ENCODE measurements at places on chromosomes 4 and X. TPM values are rescaled to one million over a fixed set of nuclear protein-coding genes. Genes with fewer than 3 reads are reported as not detected.

DNA sequence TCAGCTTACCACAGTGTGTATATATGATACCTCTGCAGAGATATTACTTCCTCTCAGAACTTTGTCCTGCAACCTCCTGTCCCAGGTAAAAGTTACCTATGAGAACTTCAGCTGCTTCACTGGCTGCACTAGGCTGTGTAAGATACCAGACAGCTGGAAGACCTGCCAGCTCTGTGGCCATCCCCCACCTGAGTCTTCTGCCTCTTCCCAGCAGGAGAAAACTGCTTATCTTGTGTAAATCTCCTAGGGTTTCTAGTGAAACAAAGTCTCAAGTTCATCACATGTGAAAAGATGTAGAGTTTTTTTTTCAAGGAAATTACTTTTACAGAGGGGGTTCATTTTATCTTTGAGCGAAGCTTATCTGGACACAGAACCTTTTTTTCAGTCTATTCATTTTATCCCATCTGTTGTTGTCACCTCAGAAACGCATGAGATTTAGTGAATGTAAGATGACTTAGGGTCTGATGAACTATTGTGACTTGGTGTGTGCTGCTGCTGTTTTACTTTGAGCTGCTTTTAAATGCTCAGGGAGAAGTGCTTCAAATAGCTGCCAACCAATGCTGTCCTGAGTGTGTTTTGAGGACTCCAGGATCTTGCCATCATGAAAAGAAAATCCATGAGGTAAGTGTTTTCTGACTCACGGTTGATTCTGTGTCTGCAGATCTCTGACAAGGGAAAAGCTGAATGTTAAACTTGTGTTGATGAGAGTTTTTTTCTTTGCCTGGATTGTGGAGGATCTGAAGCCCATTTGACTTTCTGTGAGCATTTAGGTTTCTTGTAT, 187.8 kb downstream of the FRAS1 start:
- H3K4me3 ChIP-seq, result no peak overlapping the region
- no peak for DNase-seq
- no peaks in the 10 kb centered on the region for H3K36me3 ChIP-seq
- no peak overlapping the region for H3K27ac ChIP-seq

DNA sequence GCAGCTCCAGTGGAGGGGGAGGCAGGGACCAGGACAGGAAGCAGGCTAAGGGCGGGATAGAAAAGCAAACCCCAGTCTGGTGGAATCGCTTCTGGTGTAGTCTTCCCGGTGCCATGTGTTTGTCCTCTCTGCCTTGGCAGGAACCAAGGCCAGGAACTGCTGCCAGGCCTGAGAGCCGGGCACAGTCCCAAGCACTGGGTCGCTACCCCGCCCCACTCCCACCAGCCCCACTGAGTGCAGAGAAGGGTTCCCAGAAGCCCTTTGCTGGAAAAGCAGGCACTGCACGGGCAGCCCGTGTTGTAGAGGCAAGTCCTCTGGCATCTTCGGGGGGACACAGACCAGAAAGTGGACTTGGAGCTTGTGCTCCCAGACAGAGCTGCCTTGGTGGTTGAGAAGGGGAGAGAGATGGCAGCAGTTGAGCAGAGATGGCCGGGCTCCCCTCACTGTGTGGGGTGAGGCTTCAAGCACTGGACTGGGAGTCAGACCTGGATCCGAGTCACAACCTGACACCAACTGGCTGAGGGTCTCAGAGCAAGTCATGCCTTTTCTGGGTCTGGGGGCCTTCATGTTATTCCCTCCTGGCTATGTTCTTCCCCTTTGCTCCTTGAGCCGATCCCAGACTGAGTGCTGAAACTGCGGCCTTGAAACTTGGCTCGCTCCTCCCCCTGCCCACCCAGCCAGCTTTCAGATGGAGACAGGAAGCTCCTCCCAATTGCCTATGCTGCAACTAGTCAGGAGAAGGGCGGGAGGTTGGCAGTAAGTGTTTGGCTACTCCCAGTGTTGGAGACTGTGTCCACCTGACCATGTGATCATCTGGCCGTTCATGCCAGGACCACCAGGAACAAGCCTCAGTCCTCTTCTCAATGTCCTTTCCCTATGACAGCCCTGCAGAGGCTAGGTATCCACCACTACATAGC, 59.7 kb upstream of the MTM1 start:
- H3K4me3 ChIP-seq, result no peak overlapping the region
- no peaks in the 10 kb centered on the region for H3K36me3 ChIP-seq
- no peaks in the 10 kb centered on the region for H3K4me1 ChIP-seq
- no peak for DNase-seq
- H3K27me3 ChIP-seq, result no peaks in the 10 kb centered on the region

KLF8 gene
- total RNA-seq, result 42.7 TPM

TEX13C gene
- not detected for total RNA-seq

FOXP3 gene
- total RNA-seq, result not detected

SLC25A6 gene
- 343 TPM for total RNA-seq

SMIM43 gene
- total RNA-seq, result not detected

Data from B cell (primary cell).